ENCODE measurements at places on chromosomes 4 and X.

- DNase-seq: no peak
Observed at GRCh38 chr4:181959121-181959520, 284.1 kb upstream of the TENM3 start.

DNA sequence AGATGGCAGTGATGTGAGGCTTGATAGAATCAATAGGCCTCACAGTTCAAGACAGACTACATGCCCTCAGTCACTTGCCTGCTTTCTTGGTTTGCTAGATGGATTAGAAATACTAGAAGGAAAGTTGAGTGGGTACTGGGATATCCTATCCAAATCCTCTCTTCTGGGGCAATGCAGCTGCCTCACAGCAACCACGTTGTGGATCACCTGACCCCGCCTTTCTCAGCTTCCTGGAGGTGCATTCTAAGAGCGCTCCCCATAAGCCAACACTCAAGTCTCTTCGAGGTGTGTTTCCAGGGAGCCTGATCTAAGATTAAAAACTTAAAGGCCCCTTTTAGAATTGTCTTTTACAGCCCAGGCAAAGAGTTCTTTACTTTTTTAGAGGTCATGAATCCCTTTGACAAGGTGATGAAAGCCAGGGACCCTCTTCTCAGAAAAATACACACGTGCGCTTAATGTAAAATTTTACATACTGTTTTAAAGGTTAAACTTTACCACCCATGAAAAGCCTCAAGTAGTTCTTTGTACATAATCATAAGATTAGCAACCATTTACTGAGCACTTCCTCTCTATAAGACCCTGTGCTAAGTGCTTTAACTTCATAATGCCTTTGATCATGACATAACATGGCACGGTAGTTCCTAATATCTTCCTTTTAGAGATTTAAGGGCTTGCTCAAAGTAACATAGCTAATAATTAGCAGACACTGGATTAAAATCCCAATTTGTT, 840 bp upstream of the RPL34 start:
- DNase-seq: no peak

DNA sequence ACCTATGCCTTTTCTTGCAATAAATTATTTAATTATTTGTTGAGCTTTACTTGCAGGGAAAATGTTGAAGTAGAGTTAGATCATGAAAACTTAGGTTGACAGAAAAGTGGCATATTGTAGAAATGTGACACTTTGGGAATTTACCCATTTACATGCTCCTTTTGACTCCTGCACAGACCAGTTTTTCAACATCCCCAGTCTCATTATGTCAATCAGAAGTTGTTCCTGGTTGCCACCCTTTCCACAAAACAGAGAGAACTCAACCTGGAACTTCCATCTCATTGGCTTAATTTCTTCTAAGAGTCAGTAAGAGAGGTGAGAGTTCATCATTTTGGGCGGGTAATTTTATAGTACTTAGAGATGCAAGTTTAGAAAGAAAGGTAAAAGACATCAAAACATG, 284.6 kb upstream of the ANKRD50 start:
- no peak for DNase-seq

- DNase-seq: no peak
Observed at GRCh38 chr4:13169731-13170525, 314.2 kb downstream of the RAB28 start.

- no peak for DNase-seq
Observed at GRCh38 chrX:627510-627981, 3.0 kb upstream of the SHOX start.

GRCh38 chrX:140180585-140180984, 215.3 kb upstream of the CXorf66 start:
- DNase-seq: peak; percentile 20

DNA sequence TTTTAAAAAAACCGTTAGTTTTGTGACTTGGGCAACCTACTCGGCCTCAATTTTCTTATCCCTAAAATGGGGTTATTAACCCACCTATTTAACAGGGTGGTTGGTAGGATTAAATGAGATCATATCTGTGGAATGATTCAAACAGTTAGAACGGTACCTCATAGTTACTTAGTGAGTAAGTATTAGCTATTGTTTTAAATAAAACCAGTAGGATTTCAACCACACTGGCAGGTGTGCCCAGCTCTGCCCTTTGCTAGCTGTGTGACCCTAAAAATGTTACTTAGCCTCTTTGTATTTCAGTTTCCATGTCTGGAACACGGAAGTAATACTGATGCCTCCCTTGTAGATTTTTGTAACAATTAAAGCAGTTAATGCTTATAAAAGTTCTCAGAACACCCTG, 225.8 kb upstream of the SPRY1 start:
- no peak for DNase-seq

DNA sequence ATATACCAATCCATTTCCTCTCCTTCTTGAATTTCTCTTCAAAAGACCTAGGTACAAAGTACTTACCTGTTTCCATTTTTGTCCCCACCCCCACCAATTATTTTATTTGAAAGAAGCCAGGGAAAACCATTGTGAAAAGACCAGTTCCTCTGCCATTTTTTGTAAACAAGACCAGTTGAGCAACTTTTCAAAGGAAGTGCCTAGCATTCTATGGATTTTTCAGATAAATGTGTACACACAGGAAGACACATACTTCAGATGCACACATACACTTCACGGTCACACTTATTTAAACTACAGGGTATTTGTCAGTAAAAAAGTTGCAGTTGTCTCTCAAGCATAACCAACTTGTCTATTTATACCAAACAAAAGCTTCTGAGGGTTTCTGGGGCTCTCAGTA, 587.2 kb upstream of the KLHL4 start:
- no peak for DNase-seq

DNA sequence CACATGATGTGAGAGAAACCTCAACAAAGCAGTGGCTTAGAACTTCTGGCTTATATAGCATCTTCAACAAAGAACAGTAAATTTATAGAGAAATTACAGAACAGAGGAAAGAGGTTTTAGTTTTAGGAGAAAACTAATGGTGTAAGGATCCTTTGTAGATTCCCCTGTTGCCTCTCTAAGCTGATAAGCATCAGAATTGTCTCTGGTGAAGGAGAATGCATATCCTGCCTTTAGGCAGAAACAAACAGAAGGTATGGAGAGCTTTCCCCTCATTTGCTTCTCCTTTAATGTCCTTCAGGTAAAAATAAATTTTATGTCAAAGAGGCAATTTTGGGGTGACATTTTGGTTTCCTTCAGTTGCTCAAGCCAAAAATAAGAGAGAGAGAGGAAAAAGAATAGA, 625.9 kb downstream of the CCSER1 start:
- DNase-seq: no peak

- no peak for DNase-seq
Observed at GRCh38 chr4:86974551-86974994, 39.8 kb downstream of the AFF1 start.

DNA sequence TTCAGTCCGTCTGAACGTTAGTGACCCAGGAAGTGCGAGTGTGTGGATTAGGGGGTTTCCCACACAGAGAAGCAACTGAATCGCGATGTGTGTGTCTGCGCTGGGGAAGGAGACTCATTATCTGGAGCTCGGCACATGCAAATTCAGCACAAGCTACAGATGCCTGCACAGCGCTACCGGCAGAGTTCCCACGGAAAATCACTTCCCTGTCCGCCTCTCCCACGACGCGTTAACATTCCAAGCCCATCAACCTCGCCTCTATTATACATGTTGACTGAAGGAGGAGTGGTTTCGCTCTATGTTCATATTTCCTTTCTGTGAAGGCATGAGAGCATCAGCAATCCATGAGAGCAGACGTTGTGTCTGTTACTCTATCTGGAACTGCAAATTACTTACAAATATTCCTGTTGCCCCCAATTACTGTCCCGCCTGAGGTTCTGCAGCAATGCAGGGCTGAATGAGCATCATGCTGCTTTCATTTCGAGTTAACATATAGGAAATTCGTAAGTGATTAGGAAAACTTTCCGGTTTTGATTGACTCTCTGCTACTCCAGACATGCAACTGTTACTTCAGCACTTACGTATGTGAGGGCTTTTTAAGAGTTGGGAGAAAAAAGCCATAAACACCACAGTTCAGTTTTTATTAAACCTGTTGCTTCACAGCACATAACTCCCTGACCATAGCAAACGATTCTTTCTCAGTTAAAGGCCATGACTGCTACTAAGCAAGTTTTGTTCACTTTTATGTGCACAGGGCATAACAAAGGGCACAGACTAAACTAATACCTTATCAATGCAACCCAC, 15.0 kb upstream of the MTNR1A start:
- no peak for DNase-seq

GRCh38 chr4:23959396-23960148, 69.7 kb upstream of the PPARGC1A start:
- DNase-seq: no peak

GRCh38 chrX:21355831-21356230, 18.4 kb upstream of the CNKSR2 start:
- no peak for DNase-seq

- DNase-seq: no peak
Observed at GRCh38 chr4:154623436-154623835, 11.0 kb upstream of the FGG start.

DNA sequence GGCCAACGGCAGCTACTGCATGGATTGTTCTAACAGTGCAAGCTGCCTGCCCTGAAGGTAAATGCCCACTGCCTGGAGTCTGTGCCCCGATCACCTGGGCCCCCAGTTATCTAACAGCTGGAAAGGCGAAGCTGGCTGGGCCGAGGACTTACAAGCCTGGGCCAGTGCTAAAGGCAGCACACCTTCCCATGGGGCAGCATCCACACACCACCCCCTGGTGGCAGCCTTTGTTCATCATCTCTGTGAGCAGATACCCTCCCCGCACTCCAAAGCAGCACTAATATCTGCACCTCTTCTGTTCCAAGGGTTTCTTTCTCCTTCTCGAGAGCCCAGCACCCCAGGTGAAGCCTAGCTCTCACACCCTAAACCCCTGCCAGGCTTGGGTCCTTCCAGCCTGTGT, 7.6 kb downstream of the SLC2A9 start:
- peak; percentile 18 for DNase-seq

DNA sequence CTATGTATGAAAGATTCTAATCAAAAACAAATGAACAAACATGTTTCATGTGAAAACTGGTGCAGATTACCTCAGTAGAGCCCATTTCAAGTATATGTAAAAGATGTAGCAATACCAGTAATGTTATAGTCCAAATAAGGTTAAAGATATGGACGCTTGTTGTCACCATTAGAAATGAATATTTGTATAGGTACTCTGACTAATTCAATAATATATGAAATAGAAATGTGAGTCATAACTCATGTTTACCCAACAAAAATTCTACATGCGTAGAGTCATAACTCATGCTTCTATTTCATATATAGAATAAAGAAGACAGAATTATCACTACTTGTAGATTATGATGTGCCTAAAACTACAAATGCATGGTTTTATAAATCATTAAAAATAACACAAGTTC, 739.1 kb upstream of the DIAPH2 start:
- DNase-seq: no peak

GRCh38 chr4:83890231-83890630, 354.3 kb downstream of the GPAT3 start:
- DNase-seq: no peak

DNA sequence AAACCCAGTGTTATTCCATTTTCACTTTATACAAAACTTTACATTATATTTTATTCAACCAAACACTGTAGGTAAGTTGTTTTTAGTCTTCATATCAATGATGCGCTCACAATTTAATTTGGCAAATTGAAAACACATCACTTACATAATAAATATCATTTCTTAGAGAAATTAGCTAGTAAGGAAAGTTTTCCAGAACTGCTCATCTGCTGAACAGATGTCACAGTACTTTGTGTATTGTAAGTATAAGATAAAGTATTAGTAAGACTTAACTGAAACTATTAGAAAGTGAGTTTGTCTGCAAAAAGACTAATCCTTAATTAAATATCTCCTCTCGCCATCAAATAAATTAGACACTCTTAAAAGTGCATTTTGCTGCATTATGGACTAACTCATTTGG, 108.7 kb upstream of the PACRGL start:
- DNase-seq: no peak

DNA sequence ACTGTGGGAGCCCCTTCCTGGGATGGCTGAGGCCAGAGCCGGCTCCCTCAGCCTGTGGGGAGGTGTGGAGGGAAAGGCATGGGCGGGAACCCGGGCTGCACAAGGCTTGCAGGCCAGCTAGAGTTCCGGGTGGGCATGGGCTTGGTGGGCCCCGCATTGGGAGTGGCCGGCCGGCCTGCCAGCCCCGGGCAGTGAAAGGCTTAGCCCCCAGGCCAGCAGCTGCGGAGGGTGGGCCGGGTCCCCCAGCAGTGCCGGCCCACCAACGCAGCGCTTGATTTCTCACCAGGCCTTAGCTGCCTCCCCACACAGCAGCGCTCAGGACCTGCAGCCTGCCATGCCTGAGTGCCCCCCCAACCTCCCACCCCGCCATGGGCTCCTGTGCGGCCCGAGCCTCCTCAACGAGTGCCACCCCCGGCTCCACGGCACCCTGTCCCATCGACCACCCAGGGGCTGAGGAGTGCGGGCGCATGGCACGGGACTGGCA, 78.0 kb downstream of the COX7B2 start:
- no peak for DNase-seq

DNA sequence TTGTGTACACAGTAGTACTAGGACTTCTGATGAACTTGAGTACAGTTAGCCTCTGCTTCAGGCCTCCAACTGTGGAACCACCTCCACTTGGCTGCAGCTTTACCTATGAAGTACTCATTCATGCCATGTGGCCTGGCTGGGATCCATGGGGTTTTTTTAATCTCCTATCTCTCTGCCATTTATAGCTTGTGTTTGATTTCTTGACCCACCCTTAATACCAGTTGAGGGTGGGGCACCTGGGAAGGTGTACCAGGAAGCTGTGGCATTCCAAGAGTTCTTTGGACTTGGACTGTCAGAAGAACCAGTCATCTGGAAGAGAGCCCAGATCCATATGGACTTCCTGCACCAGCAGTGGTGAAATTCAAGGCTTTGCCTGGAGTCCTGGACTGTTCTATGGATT, 230.1 kb downstream of the SHROOM3 start:
- DNase-seq: peak; percentile 92
